ENCODE measurements at places on chromosomes 7 and 10.

GRCh38 chr10:123381224-123381623, 227.0 kb downstream of the BUB3 start:
- DNase-seq: no peak

DNA sequence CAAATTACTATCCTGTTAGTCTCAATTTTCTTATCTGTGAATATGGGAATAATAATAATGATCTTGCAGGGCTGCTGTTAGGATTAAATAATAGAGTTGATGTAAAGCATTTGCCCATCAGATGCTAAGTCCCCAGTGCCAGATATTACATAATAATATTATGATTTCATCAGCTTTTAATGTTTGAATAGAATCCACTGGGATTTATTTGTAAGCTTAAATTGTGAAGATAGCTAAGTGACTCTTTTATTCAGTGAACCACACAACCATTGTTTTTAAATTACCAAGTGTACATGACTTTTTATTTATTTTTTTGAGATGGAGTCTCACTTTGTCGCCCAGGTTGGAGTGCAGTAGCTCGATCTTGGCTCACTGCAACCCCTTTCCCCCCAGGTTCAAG, 510.3 kb upstream of the DPP6 start:
- DNase-seq: no peak

GRCh38 chr10:78507510-78508160, 474.0 kb downstream of the RPS24 start:
- no peak for DNase-seq

GRCh38 chr7:131157530-131158243, 170.0 kb upstream of the MKLN1 start:
- DNase-seq: no peak

All from esophagus squamous epithelium (tissue), 5 donors.